ENCODE measurements at places on chromosomes 12 and 14.

DNA sequence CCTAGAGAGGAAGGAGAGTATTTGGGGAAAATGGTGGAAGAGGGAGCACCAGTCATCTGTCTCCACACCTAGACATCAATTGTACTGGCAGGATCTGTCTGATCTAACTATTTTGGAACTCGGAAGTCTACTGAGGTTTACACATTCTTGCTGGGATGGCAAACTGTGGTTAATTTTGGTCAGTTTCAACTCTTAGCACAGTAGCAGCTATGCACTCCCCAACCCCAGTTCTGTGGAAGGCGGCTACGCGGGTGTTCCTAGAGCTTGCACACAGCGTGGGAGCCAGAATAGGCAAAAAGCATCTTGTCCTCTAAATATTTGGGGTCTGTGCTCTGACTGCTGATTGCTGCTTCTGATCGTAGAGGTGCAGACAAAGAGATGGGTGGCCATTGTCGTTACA lies 33.8 kb downstream of the TECPR2 start:
- DNase-seq, result no peak

- DNase-seq, result no peak
Observed at GRCh38 chr14:49778421-49778820, 10.5 kb downstream of the KLHDC2 start.

GRCh38 chr12:51823875-51824565 lies 24.5 kb downstream of the FIGNL2 start:
- DNase-seq, result peak; percentile 79

GRCh38 chr12:103100257-103100831 lies 142.9 kb downstream of the ASCL1 start:
- no peak for DNase-seq

GRCh38 chr14:21245813-21246212 lies 23.4 kb downstream of the HNRNPC start:
- no peak for DNase-seq

DNA sequence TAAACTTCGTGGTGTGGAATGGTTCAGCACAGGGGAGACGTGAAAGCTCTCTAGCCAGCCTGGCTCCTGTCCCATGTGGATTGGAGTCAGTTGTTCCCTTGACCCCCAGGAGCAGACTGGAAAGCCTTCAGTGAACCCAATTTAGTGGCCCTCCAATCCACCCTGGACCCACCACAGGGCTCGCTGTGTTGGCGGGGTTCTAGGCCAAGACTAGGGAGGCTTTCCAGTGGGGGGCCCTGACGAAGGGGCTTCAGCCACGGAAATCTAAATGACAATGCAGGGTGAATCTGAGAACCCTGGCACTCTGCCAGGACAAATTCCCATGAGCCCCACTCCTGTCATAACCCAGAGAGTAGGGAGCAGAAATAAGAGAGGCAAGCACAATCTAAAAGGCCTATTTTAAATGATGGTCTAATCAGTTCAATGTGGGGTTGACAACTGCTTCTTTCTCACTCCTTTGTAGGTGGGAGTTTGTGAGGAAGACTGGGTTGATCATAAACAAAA lies 110.8 kb downstream of the SLC35F4 start:
- no peak for DNase-seq

DNA sequence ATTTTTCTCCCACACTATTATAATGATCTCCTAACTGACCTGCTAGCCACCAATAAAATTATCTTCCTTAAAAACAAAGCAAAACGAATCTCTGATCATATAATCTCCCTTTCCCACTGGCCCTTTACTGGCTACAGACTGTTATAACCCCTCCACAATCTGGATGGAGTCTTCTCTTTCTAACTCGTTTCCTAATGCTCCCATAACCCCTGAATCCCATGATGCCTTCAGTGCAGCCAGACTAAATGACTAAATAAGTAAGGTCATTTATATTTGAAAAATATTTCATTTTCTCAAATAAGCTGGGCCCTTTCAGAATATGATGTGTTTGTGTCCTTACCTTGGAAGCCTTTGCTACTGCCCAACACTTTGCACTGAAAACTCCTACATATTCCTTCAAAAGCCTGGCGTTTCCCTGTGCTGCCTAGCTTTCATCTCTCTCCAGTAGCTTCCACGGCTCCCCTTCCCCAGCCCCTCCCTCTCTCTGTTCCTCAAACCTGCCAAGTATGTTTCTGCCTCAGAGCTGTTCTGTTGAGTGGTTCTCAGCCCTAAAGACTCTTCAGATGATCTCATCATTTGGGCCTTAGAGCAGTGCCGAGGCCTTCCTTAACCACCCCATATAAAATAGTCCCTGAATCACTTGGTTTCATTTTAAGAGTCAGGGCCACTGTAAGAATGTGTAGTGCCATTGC lies 91.7 kb downstream of the MYRFL start:
- DNase-seq, result peak; percentile 31

DNA sequence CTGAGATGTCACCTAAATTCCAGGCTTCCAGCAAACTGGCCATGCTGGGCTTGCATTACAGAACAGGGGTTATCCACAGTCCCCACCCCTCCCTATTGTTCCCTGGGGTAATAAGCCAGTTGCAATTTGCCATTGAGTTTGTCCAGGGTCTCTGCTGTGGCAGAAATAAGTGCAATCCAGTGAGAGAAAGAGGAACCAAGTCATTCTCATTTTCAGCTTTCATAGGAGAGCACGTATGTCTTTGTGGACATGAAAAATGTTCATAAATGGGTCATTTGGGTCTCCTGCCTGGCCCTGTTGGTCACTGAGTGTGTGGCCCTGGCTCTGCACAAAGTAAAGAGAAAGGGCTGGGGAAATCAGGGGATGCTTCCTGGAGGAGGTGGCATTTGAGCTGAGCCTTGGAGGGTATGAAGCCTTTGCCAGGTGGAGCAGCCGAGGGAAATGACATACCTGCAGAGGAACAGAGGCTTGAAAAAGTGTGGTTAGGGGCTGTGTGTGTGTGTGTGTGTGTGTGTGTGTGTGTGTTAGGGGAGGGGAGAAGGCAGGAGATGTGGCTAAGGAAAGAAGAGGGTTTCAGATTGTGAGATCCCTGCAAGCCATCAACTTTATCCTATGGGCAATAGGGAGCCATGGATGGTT lies 29.3 kb downstream of the CMKLR1 start:
- DNase-seq, result no peak

GRCh38 chr12:26127404-26127803 lies 2.6 kb upstream of the BHLHE41 start:
- DNase-seq, result no peak

Measured in cardiac muscle cell (in vitro differentiated cells and primary cell).